A549 treated with ZK216348 at 1 μM for 4 hours (cell line): ENCODE measurements at places on chromosomes 7 and 10. TPM values are rescaled to one million over a fixed set of nuclear protein-coding genes. Genes with fewer than 3 reads are reported as not detected.

The SORCS1 gene
- total RNA-seq = not detected in 5 replicates

The PLXDC2 gene
- 0.09 TPM in 1 of 5 replicates, not detected in the others for total RNA-seq

The TFPI2 gene
- total RNA-seq = 200 to 249 TPM (median 224 TPM) in 5 replicates

The NT5C3A gene
- 22.7 to 46.3 TPM (median 33.7 TPM) in 5 replicates for total RNA-seq

The RASA4B gene
- total RNA-seq = 0.78 to 2.1 TPM (median 1.5 TPM) in 5 replicates

The LHFPL3 gene
- total RNA-seq = not detected in 5 replicates

The SEMA3A gene
- 3.7 to 6.6 TPM (median 4.8 TPM) in 5 replicates for total RNA-seq

The RSPH10B gene
- 0.12 to 0.24 TPM (median 0.15 TPM) in 3 of 5 replicates, not detected in the others for total RNA-seq

The PTPRZ1 gene
- not detected in 5 replicates for total RNA-seq

The FOXP2 gene
- total RNA-seq = not detected in 5 replicates

The ZNF282 gene
- total RNA-seq = 15.0 to 25.3 TPM (median 23.6 TPM) in 5 replicates
